ENCODE measurements at places on chromosomes 16 and 17.
A peak's percentile ranks its signal among the peaks of the same experiment; 100 is the strongest.

GRCh38 chr16:13718748-13719147, 201.2 kb upstream of the ERCC4 start:
- no peak for DNase-seq

- peak; percentile 74 for DNase-seq
Measured at GRCh38 chr17:40442392-40443195, 656 bp upstream of the IGFBP4 start.

DNA sequence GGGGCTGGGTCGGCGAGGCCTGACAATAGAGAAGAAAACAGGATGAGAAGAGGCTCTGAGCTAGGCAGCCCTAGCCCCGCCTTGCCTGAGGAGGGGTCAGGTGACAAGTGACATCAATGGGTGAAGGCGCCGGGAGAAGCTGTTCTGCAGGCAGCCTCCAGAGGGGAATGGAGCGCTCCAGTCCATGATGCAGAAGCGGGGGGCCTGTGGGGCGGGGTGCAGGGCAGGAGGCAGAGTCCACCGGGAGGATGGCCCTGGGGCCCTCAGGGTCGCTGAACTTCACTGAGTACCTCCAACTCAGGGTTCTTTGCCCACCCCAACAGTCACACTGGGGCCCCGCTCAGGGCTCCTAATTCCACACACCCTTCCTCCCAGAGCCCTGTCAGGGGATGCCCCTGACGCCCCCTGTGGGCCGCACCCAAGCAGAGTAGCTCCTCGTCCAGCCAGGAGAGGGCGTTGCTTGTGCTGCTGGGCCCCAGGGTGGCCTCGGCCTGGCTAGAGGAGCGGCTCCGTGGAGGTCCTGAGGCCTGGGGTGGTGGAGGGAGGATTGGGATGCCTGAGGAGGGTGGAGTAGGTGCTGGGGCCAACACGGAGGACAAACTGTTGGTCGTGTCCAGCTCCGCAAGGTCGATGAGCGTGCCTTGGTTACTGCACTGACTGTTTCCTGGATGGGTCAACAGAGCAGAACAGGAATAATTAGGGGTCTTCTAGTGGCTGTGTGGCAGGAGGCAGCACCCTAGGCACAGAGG, 20.8 kb downstream of the GGA3 start:
- DNase-seq: no peak

- no peak for DNase-seq
Measured at GRCh38 chr17:80742581-80743180, 198.0 kb downstream of the RPTOR start.

GRCh38 chr16:10652730-10653590, 41.8 kb downstream of the TEKT5 start:
- DNase-seq: no peak

GRCh38 chr17:3688027-3688553, 7.9 kb downstream of the P2RX5 start:
- no peak for DNase-seq

GRCh38 chr17:973053-973452, 6.5 kb downstream of the NXN start:
- DNase-seq: no peak

GRCh38 chr17:37676115-37676925, 33.1 kb upstream of the DDX52 start:
- DNase-seq: no peak

DNA sequence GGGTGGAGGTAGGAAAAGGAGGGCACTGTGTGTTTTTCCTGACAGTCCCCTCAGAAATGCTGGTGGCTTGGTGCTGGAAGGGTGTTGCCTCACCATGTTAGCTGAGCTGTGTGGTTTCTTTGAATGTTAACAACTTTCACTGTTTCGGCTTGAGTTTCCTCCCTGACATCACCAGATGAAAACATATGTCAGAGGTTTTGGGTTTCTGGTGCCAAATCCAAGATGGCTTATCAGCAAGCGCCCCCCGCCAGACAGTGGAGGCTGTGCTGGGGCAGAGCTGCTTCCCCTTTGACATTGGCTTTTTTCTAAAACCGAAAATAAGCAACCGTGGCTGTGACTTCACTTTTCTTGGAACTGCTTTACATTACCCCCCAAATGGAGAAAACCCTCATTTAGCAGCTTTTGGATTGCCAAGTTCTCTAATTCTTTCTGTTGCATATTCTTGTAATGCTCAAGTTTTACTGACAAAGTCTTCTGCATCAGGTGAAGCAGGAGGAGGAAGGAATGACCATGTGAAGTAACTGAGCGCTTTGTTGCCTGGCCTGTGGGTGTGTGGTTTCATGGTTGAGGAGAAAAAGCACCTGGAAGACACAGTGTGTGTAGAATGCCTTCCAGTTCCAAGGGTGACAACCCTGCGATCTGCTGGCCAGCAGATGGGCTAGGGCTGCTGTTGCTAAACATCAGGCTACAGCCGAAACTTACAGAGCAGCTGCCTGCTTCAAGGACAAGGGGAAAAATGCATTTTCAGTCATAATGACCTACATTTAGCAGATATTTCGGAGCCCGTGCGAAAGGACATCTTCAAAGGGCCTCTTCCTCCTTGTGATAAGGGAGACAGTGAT, 9.7 kb downstream of the RMI2 start:
- no peak for DNase-seq

GRCh38 chr17:28404812-28405570, 1.0 kb downstream of the SLC46A1 start:
- DNase-seq: no peak

All from heart left ventricle (tissue), 16 donors.